Progenitor cell of endocrine pancreas (in vitro differentiated cells): ENCODE measurements at places on chromosomes 2 and 18. TPM values are rescaled to one million over a fixed set of nuclear protein-coding genes. Genes with fewer than 3 reads are reported as not detected.

- DNase-seq, result no peak
Observed at GRCh38 chr2:195537811-195538210, 119.2 kb upstream of the SLC39A10 start.

DNA sequence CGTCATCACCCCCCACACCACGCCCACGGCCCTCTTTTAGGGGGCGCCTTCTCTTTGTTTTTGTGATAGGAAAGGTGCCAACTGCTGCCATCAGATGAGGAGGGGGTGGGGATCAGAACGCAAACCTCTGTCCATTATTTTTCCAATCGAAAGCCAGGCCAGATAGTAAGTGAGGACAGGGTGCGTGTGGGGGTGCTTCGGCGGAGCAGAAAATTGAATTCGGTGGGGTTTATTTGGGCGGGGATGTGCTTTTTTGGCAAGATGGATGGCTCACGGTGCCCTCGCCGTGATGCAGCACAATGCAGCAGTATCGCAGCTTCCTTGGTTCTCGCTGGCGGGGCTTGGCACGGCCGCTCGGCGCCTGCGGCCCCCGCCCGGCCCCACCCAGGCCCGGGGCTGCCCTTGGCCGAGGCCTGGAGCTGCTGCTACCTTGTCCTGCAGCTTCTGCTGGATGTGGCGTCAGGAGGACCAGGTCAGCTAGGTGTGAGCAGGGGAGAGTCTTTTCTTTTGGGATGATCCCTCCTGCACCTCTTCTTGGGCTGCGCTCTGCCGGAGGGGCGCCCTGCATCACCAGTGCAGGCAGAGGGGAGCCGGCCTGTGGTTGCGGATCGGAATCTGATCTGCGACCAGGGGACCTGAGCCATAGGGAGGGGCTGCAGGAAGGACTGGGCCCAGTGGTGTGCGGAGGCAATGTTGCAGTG is 1.3 kb downstream of the SPTBN1 start:
- DNase-seq, result peak; percentile 14

GRCh38 chr18:28050545-28050944 is 126.4 kb downstream of the CDH2 start:
- DNase-seq, result no peak

GRCh38 chr2:200476836-200477235 is 33.0 kb downstream of the KCTD18 start:
- DNase-seq, result no peak

GRCh38 chr2:69911985-69912563 is 2.8 kb upstream of the MXD1 start:
- no peak for DNase-seq

ZNF804A gene
- total RNA-seq, result not detected in 2 replicates
